Central memory CD8-positive, alpha-beta T cell (primary cell): ENCODE measurements at places on chromosomes 6 and 20.
A peak's percentile ranks its signal among the peaks of the same experiment; 100 is the strongest.

DNA sequence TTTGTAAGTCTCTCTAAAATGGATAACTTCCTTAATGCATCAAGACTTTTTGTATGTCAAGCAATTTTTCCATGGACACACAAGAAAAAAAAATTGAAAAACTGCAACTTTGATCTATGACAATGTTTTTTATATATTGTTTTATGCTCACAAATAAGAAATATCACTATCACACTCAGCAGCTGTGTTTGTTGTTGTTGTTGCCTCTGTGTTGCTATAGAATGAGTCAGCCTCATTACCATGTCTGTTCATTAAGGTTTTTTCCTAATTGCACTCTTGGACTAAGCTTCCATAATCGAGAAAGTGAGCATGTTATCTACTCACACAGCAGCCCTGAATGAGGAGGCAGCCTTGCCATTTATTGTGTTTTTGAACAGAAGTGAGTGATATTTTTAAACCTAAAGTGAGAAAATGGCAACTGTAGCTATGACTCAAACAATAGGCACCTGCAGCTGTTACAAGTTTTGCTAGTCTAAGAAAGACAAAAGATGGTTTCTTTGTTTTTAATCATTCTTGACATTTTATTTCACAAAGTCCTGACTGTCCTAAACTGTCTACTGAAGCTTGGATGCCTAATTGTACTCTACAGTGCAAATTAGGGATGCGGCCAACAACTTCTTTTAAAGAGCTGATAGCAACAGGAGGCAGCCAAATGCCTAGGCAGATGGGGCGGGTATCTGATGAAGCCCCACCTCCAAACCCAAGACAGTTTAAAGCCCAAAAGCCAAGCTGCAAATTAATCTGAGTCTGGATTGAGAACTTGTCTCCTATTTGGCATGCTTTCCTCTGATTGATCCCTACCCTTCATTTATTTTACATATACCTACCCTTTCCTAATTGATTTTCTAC lies 77.9 kb upstream of the DOK5 start:
- no peak for DNase-seq
- H3K27me3 ChIP-seq = peaks cover 11% of the 10 kb centered on the region
- no peak overlapping the region for H3K27ac ChIP-seq
- H3K4me1 ChIP-seq = no peaks in the 10 kb centered on the region
- no peaks in the 10 kb centered on the region for H3K36me3 ChIP-seq

DNA sequence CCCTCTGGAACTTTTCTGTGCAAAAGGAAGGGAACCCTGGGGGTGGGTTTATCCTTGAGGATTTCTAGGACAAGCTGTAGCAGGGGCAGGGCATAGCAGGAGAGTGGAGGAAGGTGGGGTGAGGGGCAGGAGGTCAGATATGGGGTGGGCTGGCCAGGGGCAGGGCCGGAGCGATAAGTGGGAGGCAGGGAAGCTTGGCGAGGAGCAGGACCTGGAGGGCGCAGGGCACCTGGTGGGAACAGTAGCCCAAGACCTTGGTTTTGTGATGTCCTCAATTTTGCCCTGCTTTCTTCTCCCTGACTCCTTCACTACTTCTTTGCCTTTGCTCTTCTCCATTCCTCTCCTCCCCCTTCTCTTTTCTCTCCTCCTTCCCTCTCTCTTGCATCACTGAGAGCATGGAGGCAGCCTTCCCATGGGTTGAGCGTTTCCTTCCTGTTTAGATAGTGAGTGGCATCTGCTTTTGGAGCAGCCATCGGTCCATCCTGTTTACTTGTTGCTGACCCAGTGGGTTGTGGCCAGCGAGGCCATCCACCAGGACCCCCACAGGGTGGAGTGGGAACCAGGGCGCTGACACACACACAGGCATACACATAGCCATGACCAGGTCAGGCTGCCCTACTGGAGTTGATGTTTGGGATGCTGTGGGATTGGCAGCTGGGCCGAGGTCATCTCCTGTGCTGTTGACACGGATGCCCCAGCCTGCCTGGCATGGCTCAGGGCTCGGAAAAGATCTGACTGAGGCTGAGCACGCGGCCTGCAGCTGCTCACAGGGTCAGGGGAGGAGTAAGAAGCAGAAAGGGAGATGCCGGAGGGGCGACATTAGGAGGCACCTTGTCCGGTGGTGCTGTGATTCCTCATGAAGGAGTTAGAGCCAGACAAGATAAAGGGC lies 121.0 kb upstream of the RNF24 start:
- no peaks in the 10 kb centered on the region for H3K36me3 ChIP-seq
- peaks cover 46% of the 10 kb centered on the region for H3K27me3 ChIP-seq

DNA sequence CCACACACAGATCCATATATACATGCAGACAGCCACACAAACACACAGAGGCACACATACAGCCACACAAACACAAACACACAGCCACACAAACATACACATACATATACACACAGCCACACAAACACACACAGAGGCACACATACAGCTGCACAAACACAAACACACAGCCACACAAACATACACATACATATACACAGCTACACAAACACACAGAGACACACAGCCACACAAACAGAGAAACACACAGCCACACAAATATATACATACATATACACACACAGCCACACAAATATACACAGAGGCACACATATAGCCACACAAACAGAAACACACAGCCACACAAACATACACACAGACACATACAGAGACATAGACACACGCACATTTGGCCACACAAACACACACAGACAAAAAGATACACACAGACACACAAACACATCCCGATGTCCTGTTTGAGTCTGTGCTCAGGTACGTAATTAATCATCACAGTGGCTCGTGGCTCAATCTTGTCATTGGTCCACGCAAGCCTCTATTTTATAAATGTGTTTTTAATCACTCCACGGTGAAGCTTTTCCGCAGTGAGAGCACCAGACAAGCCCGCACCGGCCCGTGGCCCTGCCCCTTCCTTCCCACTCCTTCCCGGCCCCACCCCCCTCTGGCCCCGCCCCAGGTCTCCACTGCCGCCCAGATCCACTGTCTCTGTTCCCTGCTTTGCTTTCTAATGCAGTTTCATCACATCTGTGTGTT lies 135.3 kb downstream of the CDH4 start:
- H3K27me3 ChIP-seq = no peaks in the 10 kb centered on the region
- H3K36me3 ChIP-seq = no peaks in the 10 kb centered on the region
- H3K4me1 ChIP-seq = no peaks in the 10 kb centered on the region
- no peak overlapping the region for H3K4me3 ChIP-seq
- H3K27ac ChIP-seq = no peak overlapping the region

DNA sequence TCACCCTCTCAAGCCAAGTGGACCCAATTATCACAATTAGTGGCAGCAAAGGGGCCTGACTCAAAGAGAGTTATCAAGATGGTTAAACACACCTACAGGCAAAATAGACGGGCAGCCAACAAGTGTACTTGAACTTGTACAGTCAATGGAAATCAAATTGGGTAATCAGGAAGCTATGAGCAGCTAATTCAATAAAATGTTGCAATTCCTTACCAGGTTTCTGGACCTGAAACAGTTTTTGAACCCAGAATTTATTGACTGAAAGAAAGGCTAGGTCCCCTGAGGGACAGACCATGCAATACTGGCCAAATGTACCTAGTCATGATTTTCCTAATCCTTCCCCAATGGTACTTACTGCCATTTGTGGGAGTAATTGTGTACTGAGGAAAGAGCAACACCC lies 679.8 kb downstream of the EPM2A start:
- H3K36me3 ChIP-seq = no peaks in the 10 kb centered on the region
- peaks cover 19% of the 10 kb centered on the region for H3K27me3 ChIP-seq
- no peaks in the 10 kb centered on the region for H3K4me1 ChIP-seq
- H3K27ac ChIP-seq = no peak overlapping the region
- no peak for DNase-seq

GRCh38 chr6:30213667-30213956 lies 406 bp upstream of the TRIM26 start:
- no peak for DNase-seq
- no peaks in the 10 kb centered on the region for H3K27me3 ChIP-seq
- peak overlapping the region; percentile 97 for H3K27ac ChIP-seq
- peaks cover 63% of the 10 kb centered on the region for H3K4me1 ChIP-seq
- peak overlapping the region; percentile 98 for H3K4me3 ChIP-seq

DNA sequence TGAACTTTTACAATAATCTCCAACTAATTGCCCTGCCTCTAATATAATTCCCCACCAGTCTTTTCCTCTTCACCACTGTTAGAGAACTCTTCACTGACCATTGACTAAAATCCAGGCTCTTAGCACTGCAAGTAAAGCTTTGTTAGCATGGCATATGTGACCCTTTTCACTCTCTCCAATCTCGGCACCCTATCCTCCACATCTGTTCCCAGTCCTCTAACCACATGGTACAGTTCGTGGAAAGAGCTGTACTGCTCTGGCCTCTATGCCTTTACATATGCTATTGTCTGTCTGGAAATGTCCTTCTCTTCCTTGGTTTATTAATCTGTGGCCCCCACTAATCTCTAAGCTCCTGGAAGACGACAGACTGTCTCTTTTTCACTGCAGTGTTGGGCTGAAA lies 63.0 kb upstream of the EIF2S2 start:
- no peak for DNase-seq
- peaks cover 3% of the 10 kb centered on the region for H3K36me3 ChIP-seq
- H3K4me3 ChIP-seq = no peak overlapping the region
- H3K27ac ChIP-seq = no peak overlapping the region

GRCh38 chr6:4180652-4181255 lies 45.4 kb upstream of the ECI2 start:
- no peak overlapping the region for H3K27ac ChIP-seq
- H3K27me3 ChIP-seq = peaks cover 25% of the 10 kb centered on the region
- H3K36me3 ChIP-seq = no peaks in the 10 kb centered on the region
- no peak overlapping the region for H3K4me3 ChIP-seq
- H3K4me1 ChIP-seq = no peaks in the 10 kb centered on the region

GRCh38 chr6:157597461-157598312 lies 216.7 kb downstream of the ZDHHC14 start:
- peaks cover 9% of the 10 kb centered on the region for H3K4me1 ChIP-seq
- no peak for DNase-seq
- no peaks in the 10 kb centered on the region for H3K27me3 ChIP-seq
- H3K4me3 ChIP-seq = no peak overlapping the region
- no peaks in the 10 kb centered on the region for H3K36me3 ChIP-seq

DNA sequence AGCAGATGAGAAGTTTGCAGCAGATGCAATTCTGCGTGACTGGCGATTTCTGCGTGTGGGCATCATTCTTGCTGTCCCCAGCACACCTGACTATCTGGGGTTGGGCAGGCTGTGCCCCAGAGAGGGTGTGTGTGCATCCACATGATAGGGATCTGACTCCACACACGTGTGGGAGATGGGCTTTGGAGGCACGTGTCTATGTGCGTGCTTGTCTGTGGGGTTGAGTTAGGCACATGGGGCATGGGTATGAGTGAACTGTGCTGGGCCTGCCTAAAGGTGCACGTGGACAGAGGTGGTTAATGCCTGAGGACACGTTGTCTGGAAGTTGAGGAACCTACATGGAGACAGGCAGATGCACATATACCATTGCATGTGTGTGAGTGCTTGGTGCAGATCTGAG lies 50.3 kb downstream of the CD40 start:
- no peak for DNase-seq
- H3K36me3 ChIP-seq = no peaks in the 10 kb centered on the region
- H3K27ac ChIP-seq = no peak overlapping the region
- H3K4me3 ChIP-seq = no peak overlapping the region

DNA sequence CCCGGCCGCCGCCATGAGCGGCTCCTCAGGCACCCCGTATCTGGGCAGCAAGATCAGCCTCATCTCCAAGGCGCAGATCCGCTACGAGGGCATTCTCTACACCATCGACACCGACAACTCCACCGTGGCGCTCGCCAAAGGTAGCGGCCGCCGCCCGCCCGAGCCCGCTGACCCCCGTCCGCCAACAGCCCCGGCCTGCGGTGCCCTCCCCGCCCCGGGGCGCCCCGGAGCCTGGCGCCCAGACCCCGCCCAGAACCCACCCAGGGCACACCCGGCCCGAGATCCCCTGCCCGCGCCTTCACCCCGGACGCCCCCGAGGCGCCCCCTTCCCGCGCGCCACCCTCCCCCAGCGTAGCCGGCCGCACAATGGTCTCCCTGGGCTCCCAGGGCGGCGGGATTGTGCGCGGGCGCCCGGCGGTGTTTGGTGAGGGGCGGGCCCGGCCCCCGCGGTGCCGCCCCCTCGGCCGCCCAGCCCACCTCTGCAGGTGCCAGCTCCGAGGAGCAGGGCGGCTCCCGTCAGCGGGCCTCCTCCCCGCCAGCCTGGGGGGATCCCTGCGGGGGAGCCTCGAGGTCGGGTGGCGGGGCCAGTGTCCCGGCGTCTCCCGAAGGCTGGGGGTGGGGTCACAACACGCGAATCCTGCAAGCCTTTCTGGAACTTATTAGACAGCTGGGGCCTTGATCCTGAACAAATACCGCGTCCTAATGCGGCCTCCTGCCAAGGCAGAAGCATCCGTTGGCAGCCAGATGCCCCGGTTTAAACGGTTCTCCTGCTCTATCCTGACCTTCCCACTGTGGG lies 577 bp downstream of the LSM14B start:
- H3K4me3 ChIP-seq = peak overlapping the region; percentile 80
- H3K27me3 ChIP-seq = no peaks in the 10 kb centered on the region
- peaks cover 22% of the 10 kb centered on the region for H3K36me3 ChIP-seq
- peaks cover 44% of the 10 kb centered on the region for H3K4me1 ChIP-seq

DNA sequence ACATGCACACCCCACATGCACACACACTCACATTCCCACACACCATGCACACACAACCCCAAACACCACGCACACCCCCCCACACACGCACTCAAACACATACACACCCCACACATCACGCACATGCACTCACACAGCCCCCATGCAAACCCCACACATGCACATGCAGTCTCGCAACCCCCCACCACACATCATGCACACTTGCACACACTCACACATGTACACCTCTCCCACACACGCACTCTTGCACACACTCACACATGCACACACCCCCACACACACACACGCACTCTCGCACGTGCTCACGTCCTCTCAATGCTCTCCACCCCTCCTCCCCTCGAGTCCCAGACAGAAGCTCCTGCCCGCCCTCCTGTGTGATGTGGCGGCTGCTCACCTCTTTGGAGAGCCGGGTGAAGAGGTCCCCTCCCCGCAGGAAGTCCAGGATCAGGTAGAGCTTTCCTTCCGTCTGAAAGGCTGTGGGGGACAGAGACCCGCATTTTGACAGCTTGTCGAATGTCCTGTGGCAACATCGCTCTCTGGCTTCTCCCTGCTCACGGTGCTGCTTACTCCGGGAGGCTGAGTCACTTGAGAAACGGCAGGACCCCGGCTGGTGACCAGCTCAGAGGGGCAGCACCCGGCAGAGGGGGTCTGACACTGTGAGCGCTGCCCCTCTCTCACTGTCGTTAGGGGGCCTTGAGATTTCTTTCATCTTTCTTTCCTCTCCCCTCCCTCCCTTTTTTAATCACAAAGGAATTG lies 78.5 kb downstream of the RAMACL start:
- peaks cover 1% of the 10 kb centered on the region for H3K36me3 ChIP-seq
- H3K27ac ChIP-seq = no peak overlapping the region
- H3K4me1 ChIP-seq = peaks cover 5% of the 10 kb centered on the region
- H3K27me3 ChIP-seq = no peaks in the 10 kb centered on the region

- no peak for DNase-seq
- no peak overlapping the region for H3K4me3 ChIP-seq
- no peaks in the 10 kb centered on the region for H3K27me3 ChIP-seq
- H3K4me1 ChIP-seq = peaks cover 3% of the 10 kb centered on the region
- peaks cover 23% of the 10 kb centered on the region for H3K36me3 ChIP-seq
These were observed 12.4 kb downstream of the KATNA1 start for GRCh38 chr6:149636124-149636523.
